ENCODE measurements at places on chromosomes 7 and 10.
A peak's percentile ranks its signal among the peaks of the same experiment; 100 is the strongest.

GRCh38 chr7:3862774-3863173, 561.7 kb downstream of the SDK1 start:
- DNase-seq = no peak

DNA sequence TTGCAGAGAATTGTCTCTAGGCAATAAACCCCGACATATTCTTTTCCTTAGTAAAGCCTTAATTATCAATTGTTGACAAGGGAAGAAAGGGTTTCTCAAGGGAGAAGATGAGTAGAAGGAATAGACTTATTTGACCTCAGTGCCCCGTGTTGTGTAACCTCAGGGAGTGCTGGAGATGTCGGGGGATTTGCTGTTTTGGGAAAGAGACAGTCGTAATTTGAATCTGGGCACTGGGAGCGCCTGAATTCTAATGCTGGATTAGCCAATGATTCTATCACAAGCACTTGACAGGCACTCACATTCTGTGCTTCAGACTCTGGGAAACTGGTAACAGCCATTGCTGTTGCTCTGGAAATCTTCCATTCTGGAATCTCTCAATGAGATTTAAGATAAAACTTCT, 13.8 kb upstream of the LMOD2 start:
- DNase-seq = no peak

GRCh38 chr10:6141296-6142151, 52.7 kb downstream of the RBM17 start:
- no peak for DNase-seq

DNA sequence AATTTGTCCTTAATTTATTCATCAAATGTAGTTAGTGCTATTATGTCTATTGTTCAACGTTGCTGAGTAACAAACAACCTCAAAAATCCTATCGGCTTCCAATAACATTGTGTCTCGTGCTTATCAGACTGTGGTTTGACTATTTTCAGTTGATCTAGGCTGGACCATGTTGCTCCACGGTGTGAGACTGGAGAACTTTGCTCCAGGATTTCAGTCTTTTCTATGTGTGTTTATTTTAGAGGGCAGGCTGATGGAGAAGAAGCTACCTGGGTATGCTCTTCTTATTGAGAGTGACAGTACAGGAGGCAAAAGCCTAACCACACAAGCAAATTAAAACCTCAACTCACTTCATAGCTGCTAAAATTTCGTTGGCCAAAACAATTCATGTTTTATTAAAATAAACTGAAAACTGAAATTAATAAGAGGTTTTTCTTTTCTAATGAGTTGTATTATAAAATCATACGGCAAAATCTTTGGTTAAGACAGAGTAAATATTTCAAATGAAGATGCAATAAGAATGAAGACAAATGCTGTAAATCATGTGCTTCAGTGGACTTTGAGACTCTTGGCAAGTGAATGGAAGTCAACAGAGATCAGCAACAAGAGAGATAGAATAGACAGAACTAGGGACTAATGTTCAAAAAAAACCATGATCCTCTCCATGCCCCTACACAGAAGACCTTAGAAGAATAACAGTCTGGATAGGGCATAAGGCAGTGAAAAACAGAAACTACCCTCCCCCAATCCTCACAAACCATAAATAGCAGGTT, 418.0 kb upstream of the ETV1 start:
- DNase-seq = no peak

DNA sequence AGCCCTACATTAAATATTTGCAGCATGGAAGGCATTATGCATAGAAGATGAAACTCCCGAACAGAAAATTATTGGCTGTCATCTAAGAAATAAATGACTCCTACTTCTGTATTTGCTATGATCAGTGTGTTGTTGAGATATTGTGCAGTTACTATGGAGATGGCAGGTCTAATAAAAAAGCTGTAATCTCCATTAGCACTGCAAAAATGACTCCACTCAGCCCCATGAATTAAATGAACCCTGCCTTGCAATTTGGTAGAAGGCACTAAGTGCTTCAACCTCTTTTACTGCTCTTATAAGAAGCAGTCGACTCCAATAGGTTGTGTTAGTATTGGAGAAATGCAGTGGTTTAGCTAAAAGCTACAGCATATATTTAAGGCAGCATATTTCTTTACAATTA, 290.0 kb upstream of the PHYHIPL start:
- no peak for DNase-seq

DNA sequence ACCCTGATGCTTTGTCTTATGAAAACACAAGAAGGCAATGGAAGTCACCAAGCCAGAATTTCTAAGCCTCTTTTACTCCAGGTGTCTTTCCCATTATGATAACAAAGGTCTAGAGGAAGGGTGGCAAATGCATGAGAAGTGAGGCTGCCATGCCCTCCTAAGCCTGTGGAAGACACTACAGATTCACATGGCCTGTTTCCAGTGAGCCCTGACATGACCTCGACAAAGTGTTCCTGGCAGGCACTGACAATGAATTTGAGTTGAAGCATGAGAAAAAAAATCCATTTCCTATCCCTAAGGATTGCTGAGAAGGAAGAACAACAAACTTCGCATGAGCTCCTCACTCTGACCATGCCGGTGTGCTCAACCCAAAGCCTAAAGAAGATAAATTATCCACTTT, 268.0 kb downstream of the HTR7 start:
- no peak for DNase-seq

DNA sequence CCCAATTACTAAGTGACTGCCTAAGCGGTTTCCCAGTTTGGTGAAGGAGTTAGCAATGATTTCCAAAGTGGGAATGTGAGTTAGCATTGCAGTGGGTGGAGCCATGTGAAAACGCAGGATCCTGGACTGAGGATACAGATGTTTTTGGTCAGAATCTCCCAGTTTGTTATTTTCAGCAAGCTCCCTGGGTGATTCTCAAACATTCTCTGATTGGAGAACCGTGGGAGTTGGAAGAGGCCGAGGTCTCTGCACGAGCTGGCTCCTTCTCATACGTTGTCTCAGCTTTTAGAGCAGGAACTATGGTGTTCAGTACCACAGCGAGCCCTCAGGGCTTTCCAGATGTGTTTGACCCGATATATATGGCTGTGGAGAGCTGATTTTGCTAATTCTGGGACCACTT, 396.5 kb upstream of the NPVF start:
- peak; percentile 59 for DNase-seq

DNA sequence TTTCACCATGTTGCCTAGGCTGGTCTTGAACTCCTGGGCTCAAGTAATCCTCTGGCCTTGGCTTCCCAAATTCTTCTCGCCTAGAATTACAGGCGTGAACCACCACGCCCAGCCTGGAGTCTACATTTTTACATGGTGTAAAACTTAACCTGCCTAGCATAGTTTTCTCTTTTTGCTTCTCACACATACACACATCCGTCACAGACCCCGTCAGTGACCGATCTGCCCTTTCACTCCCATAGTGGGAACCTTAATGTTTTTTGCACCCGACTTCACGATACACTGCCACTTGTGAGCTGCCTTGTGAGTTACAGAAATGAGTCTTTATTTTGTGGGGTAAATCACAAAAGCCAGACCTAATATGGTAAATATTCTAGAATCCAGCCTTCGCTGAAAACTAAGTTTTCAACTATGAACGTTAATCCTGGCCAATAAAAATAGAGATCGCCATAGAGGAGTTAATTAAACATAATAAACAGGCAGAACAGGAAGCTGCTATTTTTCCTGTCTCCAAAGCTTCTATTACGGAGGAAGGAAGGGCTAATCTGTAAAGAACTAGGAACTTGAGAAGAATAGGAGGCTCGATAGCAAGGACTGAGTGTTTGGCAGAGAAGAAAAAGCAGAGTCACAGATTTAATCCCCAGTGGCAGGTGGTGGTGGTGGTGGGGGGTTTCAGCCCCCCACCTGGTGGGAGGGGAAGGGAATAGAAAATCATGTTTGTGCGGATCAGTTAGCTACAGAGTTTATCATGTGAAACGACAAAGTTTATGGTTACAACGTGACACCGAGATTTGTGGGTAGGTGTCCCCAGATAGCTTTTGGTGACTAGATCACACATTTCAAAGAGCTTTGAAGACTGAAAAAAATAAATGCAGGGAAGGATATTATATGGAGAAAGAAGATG, 14.7 kb upstream of the FAM171A1 start:
- DNase-seq = no peak

DNA sequence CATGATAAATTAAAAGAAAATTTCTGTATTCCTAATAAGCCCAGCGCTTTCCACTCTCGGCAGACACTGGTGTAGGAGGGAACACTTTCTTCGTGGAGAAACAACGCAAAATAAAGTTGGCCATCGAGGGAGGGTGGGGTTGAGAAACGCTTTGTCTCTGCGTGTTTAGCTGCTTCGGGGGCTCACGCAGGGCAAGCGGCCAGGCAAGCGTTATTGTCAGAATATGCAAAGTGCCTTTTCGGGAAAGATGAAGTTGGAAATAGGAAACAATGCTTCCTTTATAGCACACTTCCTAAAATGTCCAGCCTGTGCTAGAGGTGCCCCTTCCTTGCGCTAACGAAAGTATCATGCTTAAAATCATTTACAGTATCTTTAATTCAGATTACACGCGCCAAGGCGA, 1.9 kb upstream of the EBF3 start:
- DNase-seq = no peak

GRCh38 chr10:87842776-87843497, 20.4 kb downstream of the KLLN start:
- no peak for DNase-seq

GRCh38 chr10:130333185-130333584, 197.0 kb downstream of the GLRX3 start:
- no peak for DNase-seq

- DNase-seq = no peak
Observed at GRCh38 chr7:129089521-129090212, 34.8 kb upstream of the TNPO3 start.

DNA sequence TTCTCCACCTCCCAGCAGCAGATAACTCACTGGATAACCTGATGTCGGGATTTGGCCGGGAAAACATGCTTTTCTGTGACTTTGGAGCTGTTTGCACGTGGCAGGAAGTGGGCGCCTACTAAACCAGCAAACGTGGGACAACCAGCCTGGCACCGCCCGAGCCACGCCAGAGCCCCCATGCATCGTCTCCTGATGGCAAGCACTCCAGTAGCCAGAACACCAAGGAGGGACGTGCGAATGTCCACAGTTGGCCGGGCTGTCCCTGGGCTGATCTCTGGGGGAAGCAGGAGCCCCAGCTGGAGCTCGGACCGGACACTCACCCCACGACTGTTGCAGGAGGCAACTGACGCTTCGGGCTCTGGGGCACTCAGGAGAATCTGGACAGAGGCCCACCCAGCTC, 7.1 kb downstream of the ADGRA1 start:
- DNase-seq = no peak

DNA sequence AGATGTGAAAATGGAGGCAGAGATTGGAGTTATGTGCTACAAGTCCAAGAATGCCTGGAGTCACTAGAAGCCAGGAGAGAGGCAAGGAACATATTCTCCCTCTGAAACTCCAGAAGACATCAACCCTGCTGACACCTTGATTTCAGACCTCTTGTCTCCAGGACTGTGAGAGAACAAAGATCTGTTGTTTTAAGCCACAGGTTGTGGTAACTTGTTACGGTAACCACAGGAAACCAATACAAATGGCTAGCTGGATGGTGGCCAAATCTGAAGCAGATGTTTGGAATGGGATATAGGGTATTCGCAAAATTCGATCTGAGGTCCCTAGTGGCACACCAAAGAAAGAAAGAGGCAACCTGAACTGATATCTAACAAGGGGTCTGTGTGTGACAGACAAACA, 129.0 kb downstream of the HERPUD2 start:
- no peak for DNase-seq

DNA sequence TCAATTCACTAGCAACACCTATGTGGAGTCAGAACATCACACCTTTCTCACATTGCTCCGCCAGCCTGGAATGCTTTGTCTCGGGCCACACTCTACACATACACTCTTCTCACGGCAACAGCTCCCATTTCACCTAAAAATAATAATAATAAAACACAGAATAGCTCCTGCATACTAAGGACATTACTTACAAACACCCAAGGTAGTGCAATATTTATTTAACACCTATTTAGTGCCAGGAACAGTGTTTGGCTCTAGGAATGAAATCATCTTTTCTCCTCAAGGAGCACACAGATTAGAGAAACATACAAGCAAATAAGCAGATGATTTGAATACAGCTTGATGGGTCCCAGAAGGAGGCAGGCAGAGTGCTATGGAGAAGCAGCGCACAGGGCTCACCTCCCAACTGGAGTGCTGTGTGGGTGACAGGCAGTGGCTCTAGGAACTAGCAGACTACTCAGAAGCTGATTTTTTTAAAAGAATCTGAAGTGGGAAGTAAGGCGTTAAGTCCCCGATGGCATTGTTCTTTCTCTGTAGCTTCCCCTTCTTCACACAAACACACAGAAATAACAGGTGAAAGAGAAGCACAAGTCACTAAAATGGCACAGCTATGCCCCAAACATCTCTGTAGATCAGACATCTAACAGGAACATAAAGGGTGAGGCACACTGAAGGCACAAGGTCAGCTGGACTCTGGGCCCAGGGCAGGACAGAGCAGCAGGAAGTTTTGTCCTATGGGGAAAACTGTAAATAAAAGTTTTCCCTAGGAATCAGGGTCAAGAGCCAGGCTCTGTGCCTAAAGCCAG, 16.7 kb downstream of the USP6NL start:
- DNase-seq = no peak

GRCh38 chr10:43573250-43574000, 991 bp downstream of the ZNF239 start:
- no peak for DNase-seq

DNA sequence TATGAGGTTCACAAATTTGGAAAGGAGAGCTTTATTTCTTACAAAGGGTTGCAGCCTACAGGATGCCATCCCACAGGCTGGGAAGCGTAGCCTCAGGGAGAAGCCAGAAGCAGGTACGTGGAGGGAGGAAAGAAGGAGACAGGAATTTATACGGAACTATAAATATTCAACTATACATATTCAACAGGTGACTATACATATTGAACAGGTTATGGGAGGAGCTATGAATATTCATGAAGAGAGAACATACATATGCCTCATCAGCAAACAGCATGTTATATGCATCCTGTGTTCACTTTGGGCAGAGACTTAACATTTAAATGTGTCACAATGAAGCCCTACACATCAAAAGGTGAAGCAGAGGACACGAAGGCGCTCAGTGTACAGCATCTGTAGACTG, 40.5 kb upstream of the LMTK2 start:
- DNase-seq = no peak

GRCh38 chr10:80382989-80383388, 25.4 kb upstream of the PRXL2A start:
- DNase-seq = no peak

DNA sequence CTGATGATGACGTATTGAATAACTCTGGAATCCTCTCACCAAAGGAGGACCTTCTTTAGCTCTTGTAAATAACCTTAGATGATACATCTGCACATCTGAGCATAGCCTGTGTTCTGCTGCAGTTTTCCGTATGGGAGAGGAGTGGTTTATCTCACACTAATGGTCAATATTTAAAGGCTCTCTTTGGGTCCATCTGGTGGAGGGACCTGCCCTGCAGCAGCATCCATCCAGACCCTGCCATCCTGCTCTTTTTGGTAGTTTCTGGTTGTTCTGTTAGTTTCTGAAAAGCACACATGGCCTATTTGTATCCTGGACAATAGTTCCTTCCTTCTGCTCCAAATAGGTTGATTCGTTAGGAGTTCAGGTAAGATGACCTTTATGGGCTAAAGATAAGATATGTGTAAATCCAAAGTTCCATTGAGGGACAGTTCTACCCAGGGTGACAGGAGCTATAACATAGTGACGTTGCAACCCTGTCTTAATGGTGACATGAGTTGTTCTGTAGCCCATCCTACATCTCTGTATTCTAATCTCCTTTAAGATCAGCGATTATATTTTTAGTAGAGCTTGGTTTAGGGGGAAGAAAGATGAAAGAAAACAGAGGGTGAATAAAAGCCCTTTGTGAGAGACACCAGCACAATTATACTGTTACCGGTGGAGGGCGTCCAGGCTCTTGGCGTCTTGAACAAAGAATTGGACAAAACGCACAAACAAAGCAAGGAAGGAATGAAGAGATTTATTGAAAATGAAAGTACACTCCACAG, 60.0 kb upstream of the KLF14 start:
- no peak for DNase-seq

Measured in left ventricle myocardium inferior (tissue), 1 donor.